ENCODE measurements at places on chromosomes 2 and 18. TPM values are rescaled to one million over a fixed set of nuclear protein-coding genes. Genes with fewer than 3 reads are reported as not detected.

DNA sequence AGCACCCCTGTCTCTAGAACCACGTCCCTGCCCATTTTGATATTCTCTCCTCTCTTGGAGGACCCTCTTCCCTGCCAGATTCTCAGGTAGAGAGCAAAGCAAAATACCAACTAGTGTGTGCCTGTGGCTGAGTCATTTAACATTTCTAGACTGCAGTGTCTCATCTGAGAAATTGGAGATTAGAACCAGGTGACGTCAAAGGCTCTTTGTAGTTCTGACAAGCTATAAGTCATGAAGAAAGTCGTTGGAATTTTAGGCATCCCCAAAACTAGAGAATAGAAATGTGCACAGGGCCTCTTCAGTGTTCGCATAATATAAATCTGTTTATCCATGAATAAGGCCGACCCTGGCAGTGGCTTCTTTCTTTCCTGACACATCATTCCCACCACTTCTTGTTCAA, 74.4 kb upstream of the TANC1 start:
- DNase-seq, result no peak

- no peak for DNase-seq
Measured at GRCh38 chr18:62877411-62878221, 162.3 kb downstream of the PHLPP1 start.

DNA sequence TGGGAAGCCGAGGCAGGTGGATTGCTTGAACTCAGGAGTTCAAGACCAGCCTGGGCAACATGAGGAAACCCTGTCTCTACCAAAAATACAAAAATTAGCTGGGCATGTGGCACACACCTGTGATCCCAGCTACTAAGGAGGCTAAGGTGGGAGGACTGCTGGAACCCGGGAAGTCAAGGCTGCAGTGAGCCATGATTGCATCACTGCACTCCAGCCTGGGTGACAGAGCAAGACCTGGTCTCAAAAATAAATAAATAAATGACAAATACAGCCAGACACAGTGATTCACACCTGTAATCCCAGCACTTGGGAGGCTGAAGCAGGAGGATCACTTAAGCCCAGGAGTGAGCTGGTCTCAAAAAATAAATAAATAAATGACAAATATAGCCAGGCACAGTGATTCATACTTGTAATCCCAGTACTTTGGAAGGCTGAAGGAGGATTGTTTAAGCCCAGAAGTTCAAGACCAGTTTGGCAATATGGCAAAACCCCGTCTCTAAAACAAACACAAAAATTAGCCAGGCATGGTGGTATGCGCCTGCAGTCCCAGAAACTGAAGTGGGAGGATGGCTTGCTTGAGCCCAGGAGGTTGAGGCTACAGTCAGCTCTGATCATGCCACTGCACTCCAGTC, 6.2 kb downstream of the KANSL3 start:
- peak; percentile 91 for DNase-seq

- DNase-seq, result no peak
Measured at GRCh38 chr18:42274488-42275137, 319.6 kb downstream of the PIK3C3 start.

- no peak for DNase-seq
Measured at GRCh38 chr2:238187618-238188548, 15.6 kb downstream of the ILKAP start.

- no peak for DNase-seq
Measured at GRCh38 chr2:1803217-1804110, 59.1 kb upstream of the PXDN start.

- DNase-seq, result peak; percentile 91
Measured at GRCh38 chr2:98909317-98910211, 26.5 kb downstream of the CRACDL start.

- DNase-seq, result no peak
Measured at GRCh38 chr2:84031312-84032050, 427.6 kb downstream of the SUCLG1 start.

LYPD1 gene
- total RNA-seq, result 10.3 TPM

MAP3K19 gene
- not detected for total RNA-seq

TYW5 gene
- 6.4 TPM for total RNA-seq

C2orf80 gene
- total RNA-seq, result not detected

RAX gene
- not detected for total RNA-seq
